ENCODE measurements at places on chromosomes 7 and 10.

- no peak for DNase-seq
These were observed 126.2 kb downstream of the KLF6 start for GRCh38 chr10:3658766-3659165.

GRCh38 chr10:5619362-5620211 is 46.8 kb downstream of the ASB13 start:
- no peak for DNase-seq

DNA sequence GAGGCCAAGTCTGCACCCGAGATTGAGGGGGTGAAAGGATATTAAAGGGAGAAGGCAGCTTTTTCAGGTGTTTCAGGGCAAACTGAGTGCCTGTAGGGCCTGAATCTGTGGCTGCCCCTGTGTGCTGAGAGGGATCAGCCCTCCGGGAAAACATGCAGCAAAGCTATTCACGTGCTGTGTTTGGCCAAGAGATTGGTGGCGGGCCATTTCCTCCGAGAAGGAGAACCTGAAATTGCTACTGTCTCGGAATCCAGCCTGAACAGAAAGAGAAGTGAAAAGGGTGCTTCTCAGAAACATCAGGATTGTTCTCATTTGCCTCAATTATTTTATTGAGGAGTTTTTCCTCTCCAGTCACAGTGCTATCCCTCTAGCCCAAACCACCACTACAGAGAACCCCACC is 16.0 kb downstream of the GIMAP5 start:
- DNase-seq: no peak

DNA sequence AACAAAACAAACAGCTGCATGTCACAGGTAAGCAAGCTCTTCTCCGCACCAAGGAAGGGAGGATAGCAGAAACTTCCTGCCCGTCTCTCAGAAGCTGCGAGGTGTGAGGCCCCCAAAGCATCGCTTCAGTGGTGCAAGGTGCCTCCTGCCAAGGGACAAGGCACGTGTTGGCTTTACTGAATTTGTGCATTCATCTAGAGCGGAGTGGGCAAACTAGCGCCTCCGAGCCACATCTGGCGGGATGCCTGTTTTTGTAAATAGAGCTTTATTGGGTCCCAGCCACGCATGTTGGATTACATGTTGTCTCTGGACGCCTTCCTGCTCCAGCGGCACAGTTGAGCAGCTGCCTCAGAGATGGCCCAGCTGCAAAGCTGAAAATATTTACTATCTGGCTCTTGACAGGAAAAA is 27.7 kb downstream of the PHYH start:
- no peak for DNase-seq

- no peak for DNase-seq
These were observed 254.8 kb upstream of the PITRM1 start for GRCh38 chr10:3427347-3427746.

DNA sequence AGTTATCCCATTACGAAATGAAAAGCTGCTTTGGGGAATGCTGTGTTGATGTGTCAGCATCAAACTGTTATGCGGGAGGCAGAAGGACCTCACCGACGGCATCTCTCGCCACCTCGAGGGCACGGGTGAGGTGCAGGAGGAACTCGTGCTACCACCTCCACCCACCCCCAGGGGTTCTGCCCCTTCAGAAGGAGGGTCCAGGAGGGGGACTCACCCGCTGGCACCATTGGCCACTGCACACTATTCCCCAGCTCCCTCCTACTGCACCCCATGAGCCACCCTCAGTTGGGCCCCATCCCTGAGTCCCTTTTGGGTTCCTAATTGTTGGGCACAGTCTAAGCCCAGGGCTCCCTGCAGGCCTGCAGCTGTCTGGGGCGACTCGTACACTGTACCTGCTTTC is 236.6 kb downstream of the PTPRN2 start:
- DNase-seq: no peak

DNA sequence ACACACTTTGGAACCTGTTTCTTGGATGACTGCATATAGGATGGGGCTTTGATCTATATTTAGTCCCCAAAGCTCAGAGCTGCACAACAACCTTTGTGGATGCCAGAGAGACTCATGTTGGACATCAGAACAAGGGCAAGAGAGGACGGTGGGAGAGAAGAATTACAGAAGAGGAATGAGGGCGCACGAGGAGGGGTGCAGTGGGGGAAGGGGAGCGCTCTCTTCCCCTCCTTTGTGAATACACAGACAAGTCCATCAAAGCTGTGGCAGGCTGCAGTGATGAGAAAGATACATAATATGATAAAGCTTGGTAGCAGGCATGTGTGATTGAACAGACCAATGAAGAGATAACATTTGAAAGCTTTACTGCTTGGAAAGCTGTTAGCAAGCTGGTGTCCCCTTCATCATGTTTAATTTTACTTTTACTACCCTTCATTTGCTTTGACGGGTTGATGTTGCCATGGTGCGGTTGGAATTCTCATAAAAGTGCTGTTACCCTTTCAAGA is 857.8 kb downstream of the KCNMA1 start:
- no peak for DNase-seq

GRCh38 chr7:37971491-37971890 is 51.1 kb downstream of the EPDR1 start:
- DNase-seq: no peak

GRCh38 chr7:153061910-153062528 is 302.5 kb downstream of the ACTR3B start:
- DNase-seq: no peak

- no peak for DNase-seq
These were observed 8.8 kb downstream of the INPP5F start for GRCh38 chr10:119734396-119735332.

DNA sequence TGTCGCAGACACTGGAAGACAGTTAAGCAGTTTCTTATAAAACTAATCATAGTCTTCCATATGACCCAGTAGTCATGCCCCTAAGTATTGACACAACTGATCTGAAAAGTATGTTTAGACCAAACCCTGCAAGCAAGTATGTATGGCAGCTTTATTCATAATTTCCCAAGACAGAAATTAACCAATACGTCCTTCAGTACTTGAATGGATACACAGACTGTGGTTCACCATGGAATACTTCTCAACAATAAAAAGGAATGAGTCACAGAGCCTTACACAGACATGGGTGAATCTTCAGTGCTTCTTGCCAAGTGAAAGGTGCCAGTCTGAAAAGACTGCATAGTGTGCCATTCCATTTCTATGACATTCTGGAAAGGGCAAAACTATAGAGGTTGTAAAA is 50.2 kb upstream of the AKR1E2 start:
- DNase-seq: no peak

DNA sequence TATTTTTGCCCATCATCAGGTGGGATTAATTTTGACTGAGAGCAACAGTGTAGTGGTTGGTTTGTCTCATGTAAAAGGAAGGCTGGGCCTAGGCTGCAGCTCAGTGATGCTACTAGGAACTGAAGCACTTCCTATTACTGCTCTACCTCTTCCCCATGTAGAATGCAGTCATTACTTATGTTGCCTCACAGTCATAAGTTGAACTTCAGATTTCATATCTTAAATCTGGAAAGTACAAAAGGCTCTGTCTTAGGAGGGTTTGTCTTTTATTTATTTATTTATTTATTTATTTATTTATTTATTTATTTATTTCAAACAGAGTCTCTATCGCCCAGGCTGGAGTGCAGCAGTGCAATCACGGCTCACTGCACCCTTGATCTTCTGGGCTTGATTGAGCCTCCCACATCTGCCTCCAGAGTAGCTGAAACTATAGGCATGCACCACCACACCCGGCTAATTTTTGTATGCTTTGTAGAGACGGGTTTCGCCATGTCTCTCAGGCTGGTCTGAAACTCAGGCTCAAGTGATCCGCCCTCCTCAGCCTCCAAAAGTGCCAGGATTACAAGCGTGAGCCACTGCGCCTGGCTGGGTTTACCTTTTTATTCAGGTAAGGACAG is 721.7 kb upstream of the GALNT17 start:
- DNase-seq: no peak

DNA sequence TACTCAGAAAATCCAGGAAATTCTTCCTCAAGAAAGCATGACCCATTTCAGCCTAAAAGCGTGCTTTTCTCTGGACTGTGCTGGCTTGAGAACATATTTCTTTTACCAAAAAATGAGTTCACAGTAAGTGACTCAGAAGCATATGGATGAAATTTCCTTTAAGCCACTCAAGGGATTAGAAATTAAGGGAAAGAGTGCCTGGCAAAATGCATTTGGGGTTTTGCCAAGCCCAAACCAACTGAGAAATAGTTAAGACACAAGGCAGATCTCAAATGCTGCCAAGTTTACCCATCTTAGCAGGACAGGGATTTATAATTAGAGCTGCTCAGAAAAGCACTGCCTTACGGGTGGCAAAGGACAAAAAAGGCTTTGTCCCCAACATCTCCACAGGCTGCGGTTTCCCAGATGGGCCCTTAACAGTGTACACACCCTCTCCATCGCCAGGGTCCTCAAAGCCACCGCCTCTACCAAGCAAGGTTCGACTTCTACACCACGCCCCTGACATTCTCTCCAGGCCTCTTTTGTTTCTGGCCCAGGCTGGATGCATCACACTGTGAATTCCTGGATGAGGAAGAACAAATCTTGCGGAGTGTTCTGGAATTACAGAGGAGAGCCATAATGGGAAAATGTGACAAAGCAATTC is 30.1 kb upstream of the CDHR3 start:
- no peak for DNase-seq

DNA sequence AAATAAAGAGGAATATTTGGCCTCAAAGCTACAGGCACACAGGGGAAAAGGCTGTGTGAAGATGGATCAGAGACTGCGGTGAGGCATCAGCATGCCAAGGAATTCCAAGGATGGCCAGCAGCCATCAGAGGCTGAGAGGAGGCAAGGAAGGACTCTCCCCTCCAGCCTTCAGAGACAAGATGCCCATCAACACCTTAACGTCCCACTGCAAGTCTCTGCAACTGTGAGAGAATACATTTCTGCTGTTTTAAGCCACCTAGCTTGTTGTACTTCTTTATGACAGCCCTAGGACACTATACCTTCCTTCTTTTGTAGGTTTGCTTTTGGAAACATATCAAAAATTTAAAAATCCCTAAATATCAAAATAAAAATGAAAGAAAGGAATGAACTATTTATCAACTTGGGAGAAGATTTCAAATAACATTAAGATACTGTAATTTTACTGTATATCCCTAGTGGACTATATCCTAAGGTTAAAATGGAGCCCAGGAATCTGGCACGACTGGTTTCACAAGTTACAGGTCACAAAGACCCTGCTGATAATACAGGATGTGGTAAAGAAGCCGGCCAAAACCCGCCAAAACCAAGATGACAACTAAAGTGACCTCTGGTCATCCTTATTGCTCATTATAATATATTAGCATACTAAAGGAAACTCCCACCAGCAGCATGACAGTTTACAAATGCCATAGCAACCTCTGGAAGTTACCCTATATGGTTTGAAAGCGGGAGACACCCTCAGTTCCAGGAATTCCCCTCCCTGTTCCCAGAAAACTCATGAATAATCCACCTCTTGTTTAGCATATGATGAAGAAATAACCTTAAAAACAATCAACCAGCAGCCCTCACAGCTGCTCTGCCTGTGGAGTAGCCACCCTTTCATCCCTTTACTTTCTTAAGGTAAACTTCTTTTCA is 185.2 kb downstream of the AVL9 start:
- DNase-seq: no peak

DNA sequence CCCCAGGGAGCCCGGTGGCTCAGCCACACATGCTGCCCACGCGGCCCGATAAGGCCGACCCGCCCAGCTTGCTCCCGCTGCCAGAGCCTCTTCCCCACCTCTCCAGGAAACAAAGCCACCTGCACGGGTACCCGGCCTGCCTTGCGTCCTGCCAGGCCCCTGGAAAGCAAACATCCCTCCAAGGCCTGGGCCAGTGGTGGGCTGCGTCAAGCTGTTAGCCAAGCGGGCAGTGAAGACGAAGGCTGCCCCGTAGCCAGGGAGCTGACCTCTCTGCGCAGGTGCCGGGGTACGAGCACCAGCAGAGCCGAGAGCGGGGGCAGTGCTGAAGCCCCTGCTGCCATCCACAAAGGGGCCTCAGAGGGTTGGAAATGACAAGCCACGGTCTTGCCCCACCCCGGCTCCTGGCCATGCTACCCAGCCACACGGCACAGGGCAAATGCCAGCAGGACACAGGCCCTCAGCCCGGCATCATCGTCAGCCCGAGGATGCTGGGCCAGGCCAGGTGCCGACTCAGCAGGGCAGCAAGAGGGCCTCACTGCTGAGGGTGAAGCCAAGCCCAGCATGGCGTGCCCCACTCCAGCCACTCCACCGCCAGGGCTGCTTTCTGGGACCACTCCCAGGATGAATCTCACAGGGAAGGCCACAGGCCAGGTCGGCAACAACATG is 140.0 kb downstream of the PTPRN2 start:
- DNase-seq: no peak

DNA sequence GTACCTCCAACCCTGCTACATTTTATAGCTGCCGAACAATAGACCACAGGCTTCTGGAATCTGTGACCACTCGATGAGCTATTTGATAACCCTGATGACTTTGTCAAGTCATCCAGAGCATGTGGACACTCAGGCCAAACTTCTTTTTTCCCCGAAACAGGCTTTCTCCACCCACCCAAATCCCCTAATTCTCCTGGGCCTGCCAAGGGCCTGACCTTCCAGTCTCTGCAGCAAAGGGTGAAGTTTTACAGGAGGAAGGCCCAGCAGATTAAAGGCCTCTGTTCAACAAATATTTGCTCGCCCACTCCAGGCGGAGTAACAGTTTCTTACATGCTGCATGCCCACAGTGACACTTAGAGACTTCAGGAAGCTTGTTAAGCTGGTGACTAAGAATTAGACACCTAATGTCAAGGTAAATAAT is 2.0 kb downstream of the JCAD start:
- no peak for DNase-seq

DNA sequence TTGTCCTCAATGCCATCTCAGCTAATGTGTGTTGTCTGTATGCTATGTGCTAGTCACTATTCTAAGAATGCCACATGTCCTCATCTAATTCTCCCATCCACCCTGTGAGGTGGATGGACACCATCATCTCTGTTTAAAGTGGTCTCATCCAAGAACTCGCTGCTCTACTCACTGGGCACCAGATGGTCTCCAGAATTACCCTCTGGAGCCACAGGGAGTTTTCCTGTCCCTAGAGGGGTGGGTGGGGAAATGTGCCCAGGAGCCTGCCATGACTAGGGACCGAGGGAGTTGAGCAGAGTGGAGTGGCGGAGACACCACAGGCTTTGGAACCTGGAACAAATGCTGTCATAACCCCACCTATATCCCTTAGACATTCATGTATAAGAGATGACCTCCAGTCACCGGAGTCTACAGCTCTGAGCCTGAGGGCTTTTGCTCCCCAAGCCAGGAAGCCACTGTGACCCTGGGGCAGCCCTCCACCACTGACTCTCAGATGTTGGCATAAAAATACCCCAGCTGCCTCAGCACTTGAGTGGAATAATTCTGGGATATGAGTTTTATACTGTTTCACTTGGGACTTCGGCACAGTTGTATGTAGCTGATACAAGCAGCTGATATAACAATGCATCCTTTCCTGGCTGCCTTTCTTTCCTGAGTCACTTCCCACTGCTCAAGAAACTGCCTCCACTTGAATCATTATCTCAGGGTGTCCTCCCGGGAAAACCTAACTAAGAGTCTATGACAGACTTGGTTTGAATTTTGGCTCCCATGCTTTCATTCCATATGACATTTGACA is 61.5 kb upstream of the RAPGEF5 start:
- DNase-seq: no peak

DNA sequence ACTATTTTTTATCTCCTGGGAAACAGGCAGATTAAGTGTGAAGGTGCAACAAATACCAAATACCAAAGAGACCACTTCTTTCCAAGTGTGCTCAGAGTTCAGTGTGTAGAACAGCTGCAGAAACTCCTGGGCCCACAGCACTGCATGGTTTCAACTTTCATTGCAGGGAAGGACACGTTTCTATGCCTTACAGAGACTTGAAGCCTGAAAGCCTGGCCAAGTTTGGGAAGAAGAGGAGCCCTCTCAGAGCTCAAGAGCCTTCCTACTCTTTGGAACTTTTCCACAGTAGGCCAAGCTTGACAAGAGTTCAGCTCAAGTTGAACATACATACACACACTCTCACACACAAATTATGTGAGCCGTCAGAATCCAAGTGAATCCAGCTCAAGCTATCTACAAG is 2.5 kb downstream of the HOXA4 start:
- no peak for DNase-seq
